ENCODE measurements at places on chromosomes 2 and 18. TPM values are rescaled to one million over a fixed set of nuclear protein-coding genes. Genes with fewer than 3 reads are reported as not detected.

OST4 gene
- 258 TPM for total RNA-seq

GRCh38 chr2:102064679-102065674, 73.2 kb downstream of the IL1R2 start:
- H3K4me3 ChIP-seq, result no peak overlapping the region
- H3K4me1 ChIP-seq, result no peaks in the 10 kb centered on the region
- no peaks in the 10 kb centered on the region for H3K27me3 ChIP-seq
- no peak for DNase-seq
- no peak overlapping the region for H3K27ac ChIP-seq
- no peaks in the 10 kb centered on the region for H3K36me3 ChIP-seq

DNA sequence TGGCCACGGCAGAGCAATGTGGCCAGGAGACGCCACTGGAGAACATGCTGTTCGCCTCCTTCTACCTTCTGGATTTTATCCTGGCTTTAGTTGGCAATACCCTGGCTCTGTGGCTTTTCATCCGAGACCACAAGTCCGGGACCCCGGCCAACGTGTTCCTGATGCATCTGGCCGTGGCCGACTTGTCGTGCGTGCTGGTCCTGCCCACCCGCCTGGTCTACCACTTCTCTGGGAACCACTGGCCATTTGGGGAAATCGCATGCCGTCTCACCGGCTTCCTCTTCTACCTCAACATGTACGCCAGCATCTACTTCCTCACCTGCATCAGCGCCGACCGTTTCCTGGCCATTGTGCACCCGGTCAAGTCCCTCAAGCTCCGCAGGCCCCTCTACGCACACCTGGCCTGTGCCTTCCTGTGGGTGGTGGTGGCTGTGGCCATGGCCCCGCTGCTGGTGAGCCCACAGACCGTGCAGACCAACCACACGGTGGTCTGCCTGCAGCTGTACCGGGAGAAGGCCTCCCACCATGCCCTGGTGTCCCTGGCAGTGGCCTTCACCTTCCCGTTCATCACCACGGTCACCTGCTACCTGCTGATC, 4.9 kb downstream of the GPR17 start:
- H3K4me1 ChIP-seq, result peaks cover 8% of the 10 kb centered on the region
- no peaks in the 10 kb centered on the region for H3K27me3 ChIP-seq
- no peak for DNase-seq
- H3K4me3 ChIP-seq, result no peak overlapping the region

IL1RN gene
- total RNA-seq, result not detected

- H3K27me3 ChIP-seq, result no peaks in the 10 kb centered on the region
- DNase-seq, result no peak
- H3K36me3 ChIP-seq, result no peaks in the 10 kb centered on the region
Observed at GRCh38 chr2:8225798-8226197, 456.1 kb upstream of the ID2 start.

- no peaks in the 10 kb centered on the region for H3K36me3 ChIP-seq
Observed at GRCh38 chr2:62785216-62785615, 79.7 kb downstream of the EHBP1 start.

- H3K4me1 ChIP-seq, result no peaks in the 10 kb centered on the region
- DNase-seq, result no peak
- H3K27me3 ChIP-seq, result no peaks in the 10 kb centered on the region
- H3K4me3 ChIP-seq, result no peak overlapping the region
- H3K36me3 ChIP-seq, result no peaks in the 10 kb centered on the region
Observed at GRCh38 chr18:30522288-30522929, 520.1 kb downstream of the DSC3 start.

IL36B gene
- total RNA-seq, result not detected

GPR75 gene
- 3.4 TPM for total RNA-seq

DNA sequence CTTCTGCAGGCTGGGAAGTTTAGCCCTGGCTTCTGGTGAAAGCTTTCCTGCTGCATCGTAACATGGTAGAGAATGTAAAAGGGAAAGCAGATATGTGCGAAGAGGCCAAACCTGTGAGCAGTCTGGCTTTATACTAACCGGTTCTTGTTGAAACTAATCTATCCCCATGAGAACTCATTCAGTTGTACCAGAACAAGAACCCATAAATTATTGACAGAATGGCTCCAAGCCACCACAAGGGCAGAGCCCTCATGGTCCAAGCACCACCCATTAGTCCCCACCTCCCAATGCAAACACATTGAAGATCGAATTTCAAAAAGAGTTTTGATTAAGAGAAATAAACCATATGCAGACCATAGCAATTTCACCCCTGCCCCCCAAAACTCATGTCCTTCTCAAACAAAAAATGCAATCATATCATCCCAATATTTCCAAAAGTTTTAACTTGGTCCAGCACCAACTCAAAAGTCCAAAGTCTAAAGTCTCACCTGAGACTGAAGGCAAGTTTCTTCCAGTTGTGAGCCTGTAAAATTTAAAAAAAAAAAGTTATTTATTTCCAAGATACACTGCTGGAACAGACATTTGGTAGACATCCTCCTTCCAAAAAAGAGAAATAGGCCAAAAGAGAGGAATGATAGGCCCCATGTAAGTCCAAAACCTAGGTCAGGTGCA, 318.9 kb downstream of the CNTNAP5 start:
- no peaks in the 10 kb centered on the region for H3K36me3 ChIP-seq
- H3K4me3 ChIP-seq, result no peak overlapping the region
- no peaks in the 10 kb centered on the region for H3K27me3 ChIP-seq
- H3K27ac ChIP-seq, result no peak overlapping the region

GRCh38 chr2:208072250-208072892, 47.0 kb upstream of the PLEKHM3 start:
- peak; percentile 45 for DNase-seq
- H3K4me1 ChIP-seq, result no peaks in the 10 kb centered on the region
- H3K27ac ChIP-seq, result no peak overlapping the region
- no peaks in the 10 kb centered on the region for H3K36me3 ChIP-seq

GRCh38 chr2:8658064-8658862, 23.6 kb upstream of the ID2 start:
- no peak overlapping the region for H3K4me3 ChIP-seq
- peaks cover 18% of the 10 kb centered on the region for H3K27me3 ChIP-seq

GRCh38 chr2:219737270-219737691, 109.9 kb downstream of the SLC4A3 start:
- H3K27ac ChIP-seq, result no peak overlapping the region
- no peak overlapping the region for H3K4me3 ChIP-seq
- no peaks in the 10 kb centered on the region for H3K4me1 ChIP-seq
- H3K27me3 ChIP-seq, result no peaks in the 10 kb centered on the region

DNA sequence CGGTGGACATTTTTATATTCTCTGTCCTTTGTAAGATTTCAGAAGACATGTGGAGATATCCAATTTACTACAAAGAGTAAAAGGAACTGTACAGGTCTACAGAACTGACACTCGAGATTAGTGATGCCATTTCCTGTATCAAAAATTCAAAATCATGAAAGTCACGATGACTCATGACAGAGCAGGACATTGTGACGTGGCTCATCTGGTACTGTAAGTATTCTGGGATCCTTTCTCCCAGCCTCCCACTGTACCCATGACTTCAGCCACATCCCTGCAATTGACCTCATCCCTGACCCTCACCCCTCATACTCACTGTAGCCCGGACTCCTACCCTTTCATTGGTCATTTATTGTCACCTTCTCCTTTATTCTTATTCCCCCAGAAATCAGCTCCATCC, 736.5 kb downstream of the EPHA4 start:
- no peak overlapping the region for H3K4me3 ChIP-seq
- H3K27me3 ChIP-seq, result no peaks in the 10 kb centered on the region
- H3K27ac ChIP-seq, result no peak overlapping the region
- no peaks in the 10 kb centered on the region for H3K4me1 ChIP-seq

FIGLA gene
- not detected for total RNA-seq

- peak overlapping the region; percentile 48 for H3K27ac ChIP-seq
- H3K27me3 ChIP-seq, result no peaks in the 10 kb centered on the region
- H3K36me3 ChIP-seq, result peaks cover 7% of the 10 kb centered on the region
- H3K4me3 ChIP-seq, result no peak overlapping the region
- H3K4me1 ChIP-seq, result peaks cover 84% of the 10 kb centered on the region
Observed at GRCh38 chr2:37653805-37654378, 17.6 kb downstream of the CDC42EP3 start.

DNA sequence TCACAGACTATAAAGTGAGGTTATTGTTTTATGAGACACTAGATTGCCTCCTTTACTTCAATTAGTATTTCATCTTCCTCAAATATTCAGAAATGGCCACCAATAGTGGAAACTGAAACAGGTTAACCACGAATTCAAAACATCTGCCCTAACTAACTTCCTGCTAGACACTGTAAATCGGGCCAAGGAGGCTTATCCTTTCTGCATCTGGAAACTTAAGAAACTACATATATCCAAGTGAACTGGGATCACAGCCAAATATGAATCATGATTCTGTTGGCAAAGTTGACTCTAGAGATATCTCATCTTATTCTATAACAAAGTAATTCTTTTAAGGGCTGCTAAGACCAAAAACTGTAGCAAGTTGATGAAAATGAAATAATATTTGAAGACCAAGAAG, 136.6 kb upstream of the ZC3H15 start:
- no peaks in the 10 kb centered on the region for H3K4me1 ChIP-seq
- no peak for DNase-seq
- no peak overlapping the region for H3K4me3 ChIP-seq

DNA sequence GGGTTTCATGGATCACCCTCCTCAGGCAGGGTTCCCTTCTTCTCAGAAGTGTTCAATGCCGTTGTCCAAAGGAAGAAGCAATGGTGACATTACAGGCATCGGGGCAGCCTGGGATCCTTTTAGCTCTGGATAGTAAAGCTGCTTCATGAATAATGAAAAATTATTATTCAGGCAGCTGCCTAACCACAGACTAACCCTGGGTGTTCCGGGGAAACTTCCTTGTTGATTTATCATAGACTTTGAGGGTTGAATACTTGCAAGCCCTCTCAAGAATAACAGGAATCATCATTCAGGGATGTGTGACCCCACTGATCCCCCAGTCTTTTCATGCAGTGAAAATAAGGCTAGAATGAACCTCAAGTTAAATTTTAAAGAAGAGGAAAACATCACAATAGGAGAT, 419.4 kb downstream of the MEIS1 start:
- H3K4me1 ChIP-seq, result no peaks in the 10 kb centered on the region
- no peak for DNase-seq
- H3K27me3 ChIP-seq, result no peaks in the 10 kb centered on the region

DNA sequence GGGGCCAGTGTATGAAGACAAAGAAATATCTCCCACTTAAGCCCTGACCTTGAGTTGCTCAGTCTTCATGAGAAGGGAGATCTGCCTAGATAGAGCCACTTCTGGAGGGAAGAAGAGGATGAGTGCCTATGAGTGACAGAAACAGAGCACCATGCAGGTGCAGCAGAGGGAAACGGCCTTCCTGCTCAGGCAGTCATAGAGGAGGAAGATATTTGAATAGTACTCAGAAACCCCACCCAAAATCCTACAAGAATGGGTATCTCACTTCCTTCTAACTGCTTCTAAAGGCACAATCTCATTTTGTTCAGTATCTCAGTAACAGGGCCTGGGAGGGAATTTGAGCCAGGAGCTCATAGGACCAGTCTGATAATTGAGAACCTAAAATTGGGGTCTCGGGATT, 339.3 kb downstream of the ALK start:
- no peak overlapping the region for H3K4me3 ChIP-seq
- no peak for DNase-seq
- H3K36me3 ChIP-seq, result no peaks in the 10 kb centered on the region
- peaks cover 9% of the 10 kb centered on the region for H3K27me3 ChIP-seq
- no peak overlapping the region for H3K27ac ChIP-seq

- no peak for DNase-seq
- no peaks in the 10 kb centered on the region for H3K36me3 ChIP-seq
- peaks cover 17% of the 10 kb centered on the region for H3K4me1 ChIP-seq
- no peak overlapping the region for H3K27ac ChIP-seq
- H3K4me3 ChIP-seq, result no peak overlapping the region
Observed at GRCh38 chr2:192072261-192072660, 122.5 kb downstream of the TMEFF2 start.
